ENCODE measurements at places on chromosomes 2 and 18. TPM values are rescaled to one million over a fixed set of nuclear protein-coding genes. Genes with fewer than 3 reads are reported as not detected.
A peak's percentile ranks its signal among the peaks of the same experiment; 100 is the strongest.

ABCB11 gene
- total RNA-seq: not detected

RFTN2 gene
- 2.3 TPM for total RNA-seq

DNA sequence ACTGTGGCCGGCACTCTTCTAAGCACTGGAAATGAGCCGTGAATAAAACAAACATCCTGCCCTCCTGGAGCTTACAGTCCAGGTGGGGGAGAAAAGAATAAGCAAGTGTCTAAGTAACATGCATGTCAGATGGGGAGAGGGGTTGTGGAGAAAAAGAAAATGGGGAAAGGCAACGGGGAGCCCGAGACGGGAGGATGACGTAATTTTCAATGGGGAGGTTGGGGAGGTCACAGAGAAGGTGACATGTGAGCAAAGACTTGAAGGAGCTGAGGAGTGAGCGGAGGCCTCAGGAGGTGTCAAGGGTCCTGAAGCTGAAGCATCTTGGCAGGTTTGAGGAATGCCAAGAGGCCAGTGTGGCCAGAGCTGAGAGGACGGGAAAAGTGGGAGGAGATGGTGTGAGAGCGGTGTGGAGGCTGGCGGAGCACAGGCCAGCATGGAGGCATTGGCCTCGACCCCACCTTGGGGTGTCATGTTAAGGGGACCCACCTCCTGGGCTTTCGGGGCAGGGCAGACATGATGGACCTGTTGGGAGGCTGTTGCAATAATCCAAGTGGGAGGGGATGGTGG lies 15.0 kb upstream of the NTSR2 start:
- no peak for DNase-seq

- DNase-seq: no peak
Observed at GRCh38 chr2:15662579-15662978, 70.9 kb downstream of the DDX1 start.

DNA sequence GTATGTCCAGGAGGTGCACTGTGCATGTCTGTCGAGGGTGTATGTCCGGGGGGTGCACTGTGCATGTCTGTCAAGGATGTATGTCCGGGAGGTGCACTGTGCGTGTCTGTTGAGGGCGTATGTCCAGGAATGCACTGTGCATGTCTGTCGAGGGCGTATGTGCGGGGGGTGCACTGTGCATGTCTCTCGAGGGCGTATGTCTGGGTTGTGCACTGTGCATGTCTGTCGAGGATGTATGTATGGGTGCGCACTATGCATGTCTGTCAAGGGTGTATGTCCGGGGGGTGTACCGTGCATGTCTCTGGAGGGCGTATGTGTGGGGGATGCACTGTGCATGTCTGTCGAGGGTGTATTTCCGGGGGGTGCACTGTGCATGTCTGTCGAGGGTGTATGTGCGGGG lies 249.3 kb upstream of the MYT1L start:
- DNase-seq: no peak

RUFY4 gene
- total RNA-seq: not detected

DNA sequence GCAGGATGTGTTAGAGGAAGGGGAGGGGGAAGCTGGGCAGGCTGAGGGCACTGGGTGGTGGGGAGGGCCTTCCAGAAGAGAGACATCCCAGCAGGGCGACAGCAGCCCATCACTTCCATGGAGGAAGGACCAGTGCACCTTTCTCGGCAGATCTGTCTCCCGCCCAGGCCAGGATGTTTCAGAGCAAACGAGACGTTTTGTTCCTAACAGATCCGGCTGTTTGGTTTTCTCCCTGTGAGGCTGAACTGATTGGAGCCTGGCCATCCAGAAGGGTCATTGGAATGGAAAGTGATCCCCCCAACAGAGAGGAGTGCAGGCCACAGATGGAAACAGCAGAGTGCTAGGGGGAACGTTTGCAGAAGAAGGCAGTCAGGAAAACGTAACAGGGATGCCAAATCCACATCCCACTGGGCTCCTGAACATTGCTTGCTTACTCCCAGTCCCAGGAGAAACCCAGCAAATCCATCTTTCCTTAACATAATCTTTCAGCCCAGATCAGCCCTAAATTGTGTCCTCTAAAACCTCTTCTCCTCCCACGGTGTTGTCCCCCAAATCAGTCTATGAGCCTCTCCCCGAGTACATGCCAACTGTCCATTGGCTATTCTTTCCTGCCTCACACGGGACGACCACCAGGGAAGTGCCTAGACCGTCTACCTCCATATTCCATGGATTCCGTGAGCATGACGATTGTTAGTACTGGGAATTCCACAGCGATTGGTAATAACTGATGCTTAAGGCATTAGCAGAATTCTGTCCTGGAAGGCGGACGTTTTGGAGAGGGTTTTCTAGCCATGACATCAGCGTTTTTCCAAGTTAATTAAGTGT lies 126.8 kb downstream of the SEPTIN10 start:
- DNase-seq: peak; percentile 95

DNA sequence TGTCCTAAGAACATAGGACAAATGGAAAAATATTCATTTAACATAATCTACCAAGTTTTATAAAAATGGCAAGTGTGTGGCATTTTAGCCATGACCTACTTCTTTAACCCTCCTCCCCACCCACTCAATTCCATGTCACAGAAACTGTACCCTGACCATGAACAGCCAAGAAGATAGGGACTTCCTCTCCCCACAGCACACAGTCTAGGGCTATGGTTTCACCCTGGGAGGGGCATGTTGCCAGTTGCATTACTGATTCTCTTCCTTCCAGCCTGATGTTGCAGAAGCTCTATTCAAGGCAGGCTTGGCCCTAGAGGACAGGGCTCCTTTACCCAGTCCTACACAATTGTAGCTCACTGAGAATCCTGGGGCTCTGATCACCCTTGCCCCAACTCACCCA lies 153.6 kb upstream of the KLF7 start:
- DNase-seq: no peak

DNA sequence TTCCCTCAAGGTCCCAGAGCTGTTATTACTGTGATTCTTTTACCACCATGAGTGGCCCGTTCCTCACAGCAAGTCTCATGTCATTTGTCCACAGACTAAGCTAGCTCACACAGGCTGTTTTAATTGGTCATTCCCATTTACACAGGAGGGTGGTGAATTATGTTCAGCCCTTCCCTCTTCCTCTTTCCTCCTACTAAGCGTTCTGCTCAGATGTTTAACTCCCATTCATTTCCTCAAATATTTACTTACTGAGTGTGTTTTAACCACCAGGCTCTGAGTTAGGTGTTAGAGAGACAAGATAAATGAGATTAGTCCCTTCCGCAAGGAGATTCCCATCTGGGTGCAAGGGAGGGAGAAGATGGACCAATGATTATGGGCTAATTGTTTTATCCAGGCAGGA lies 403.6 kb upstream of the ACVR2A start:
- no peak for DNase-seq

DNA sequence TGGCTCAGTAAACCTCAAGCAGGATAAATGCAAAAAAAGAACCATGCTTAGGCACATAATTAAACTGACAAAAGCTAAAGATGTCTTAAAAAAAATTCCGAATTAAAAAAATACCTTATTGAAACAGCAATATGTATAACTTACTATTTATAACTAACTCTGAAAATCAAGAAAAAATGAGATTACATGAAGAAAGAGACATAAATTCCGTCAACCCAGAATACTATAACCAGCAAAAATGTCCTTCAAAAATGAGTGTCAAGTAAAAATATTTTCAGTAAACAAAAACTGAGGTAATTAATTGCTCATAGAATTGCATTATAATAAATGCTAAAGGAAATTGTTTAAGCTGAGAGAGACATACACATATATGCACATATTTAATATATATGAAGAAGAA lies 474.5 kb upstream of the SYT4 start:
- DNase-seq: no peak

GRCh38 chr2:231714639-231715498 lies 6.5 kb downstream of the PTMA start:
- no peak for DNase-seq

DNA sequence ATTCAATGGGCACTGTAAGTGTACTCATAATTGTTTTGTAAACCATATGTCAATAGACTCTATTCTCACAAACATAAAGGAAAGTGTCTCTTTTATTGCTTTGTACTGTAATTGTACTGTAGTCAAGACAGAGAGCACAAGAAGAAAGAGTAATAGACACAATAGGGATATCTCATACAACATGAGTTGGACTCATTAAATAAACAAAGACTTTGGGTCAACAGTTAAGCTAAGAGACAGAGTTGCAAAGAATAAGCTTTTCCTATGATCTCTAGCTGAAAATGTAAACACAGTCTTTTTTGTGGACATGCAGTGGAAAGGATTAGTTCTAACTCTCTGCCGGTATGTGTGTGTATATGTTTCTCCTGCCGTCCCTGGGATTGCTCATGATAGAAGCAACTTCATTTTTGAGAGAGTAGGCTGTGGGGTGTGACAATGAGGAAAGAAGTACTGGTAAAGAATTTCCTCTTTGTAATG lies 13.9 kb upstream of the KYNU start:
- peak; percentile 94 for DNase-seq

GRCh38 chr2:96788442-96789244 lies 27.4 kb upstream of the CNNM3 start:
- DNase-seq: peak; percentile 15

- DNase-seq: no peak
Observed at GRCh38 chr2:116499389-116499788, 1315.1 kb upstream of the DDX18 start.

DNA sequence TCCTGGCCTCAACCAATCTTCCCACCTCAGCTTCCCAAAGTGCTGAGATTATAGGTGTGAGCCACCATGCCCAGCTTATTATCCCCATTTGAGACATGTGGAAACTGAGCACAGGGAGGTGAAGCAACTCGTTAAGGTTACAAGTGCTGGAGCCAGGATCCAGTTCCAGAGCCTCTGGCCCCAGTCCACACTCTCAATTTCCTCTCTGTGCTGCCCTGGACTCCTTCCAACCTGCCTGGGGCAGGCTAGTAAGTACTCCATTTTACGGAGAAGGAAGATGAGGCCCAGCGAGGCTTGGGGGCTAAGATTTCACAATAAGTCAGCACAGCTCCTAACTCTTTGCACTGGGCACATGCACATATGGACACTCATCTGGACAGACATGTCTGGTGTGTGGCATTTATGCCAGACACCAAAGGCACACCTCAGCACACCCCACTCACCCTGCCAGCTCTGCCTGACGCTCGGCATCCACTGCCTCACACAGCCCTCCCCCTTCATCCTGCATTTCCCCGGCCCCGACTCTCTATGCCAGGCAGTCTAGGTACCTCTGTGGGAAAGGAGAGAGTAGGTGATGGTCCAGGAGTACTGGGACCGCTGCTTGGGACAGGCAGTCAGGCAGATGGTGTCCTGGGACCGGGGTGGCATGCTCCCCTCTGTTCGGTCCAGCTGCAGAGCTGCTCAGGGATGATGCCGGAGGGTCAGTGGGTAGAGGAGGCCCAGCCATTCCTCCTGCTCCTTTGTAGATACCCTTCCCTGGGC lies 20.5 kb downstream of the CFAP65 start:
- no peak for DNase-seq

- no peak for DNase-seq
Observed at GRCh38 chr2:133120310-133120709, 448.0 kb downstream of the NCKAP5 start.

ACVR1C gene
- total RNA-seq: 0.18 TPM

DNA sequence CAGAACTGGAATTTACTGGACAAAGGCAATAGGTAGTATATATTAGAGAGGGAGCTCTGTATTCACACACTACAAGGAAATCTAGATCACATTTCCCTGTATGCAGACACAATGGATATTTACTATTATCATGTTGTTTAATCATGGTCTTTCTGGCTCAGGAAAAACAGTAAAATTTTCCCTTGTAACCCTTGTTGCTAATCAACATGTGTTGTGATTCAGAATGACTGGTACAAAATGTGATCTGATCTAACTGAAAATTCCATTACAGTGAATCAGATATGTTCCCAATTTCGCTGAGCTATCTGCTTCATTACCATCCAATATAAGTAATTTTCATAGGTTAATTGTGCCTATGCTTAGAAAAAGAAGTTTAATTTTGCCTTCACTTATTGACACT lies 1109.7 kb downstream of the LRP1B start:
- peak; percentile 78 for DNase-seq
